ENCODE measurements at places on chromosomes 2 and 18. TPM values are rescaled to one million over a fixed set of nuclear protein-coding genes. Genes with fewer than 3 reads are reported as not detected.

Gene CCDC141
- total RNA-seq: 0.15 TPM

Gene BARD1
- 17.2 TPM for total RNA-seq

Gene REG3G
- total RNA-seq: not detected

Gene GPR45
- not detected for total RNA-seq

Gene PASK
- 6.2 TPM for total RNA-seq

Gene MARCHF4
- total RNA-seq: 6.2 TPM

Gene CACNB4
- 0.15 TPM for total RNA-seq

Gene MARS2
- total RNA-seq: 4.9 TPM

Gene TFCP2L1
- total RNA-seq: not detected

Gene CYP26B1
- under 0.01 TPM for total RNA-seq

Gene ARL5A
- 99.1 TPM for total RNA-seq

Gene OTOS
- not detected for total RNA-seq

Gene RTP5
- not detected for total RNA-seq

Gene RAB11FIP5
- total RNA-seq: 30.4 TPM

Gene SLC5A7
- total RNA-seq: not detected

Gene C2orf80
- not detected for total RNA-seq

Gene AGAP1
- 4.9 TPM for total RNA-seq

Gene HOXD4
- total RNA-seq: 0.65 TPM

Gene IL36RN
- not detected for total RNA-seq

Gene EVX2
- total RNA-seq: not detected

Gene ASNSD1
- total RNA-seq: 74.4 TPM

Gene NR4A2
- under 0.01 TPM for total RNA-seq

Gene IL1F10
- not detected for total RNA-seq

Gene SOWAHC
- total RNA-seq: 5.9 TPM

Gene RBMS1
- 69.0 TPM for total RNA-seq

Gene TCF23
- not detected for total RNA-seq

Gene FEV
- total RNA-seq: not detected

Gene CIDEA
- total RNA-seq: 0.46 TPM

Gene SGPP2
- not detected for total RNA-seq

Gene TBR1
- under 0.01 TPM for total RNA-seq

Gene INHA
- not detected for total RNA-seq

Gene CERKL
- total RNA-seq: not detected

Gene SULT1C3
- total RNA-seq: not detected

Gene ST6GAL2
- total RNA-seq: not detected

Gene C1QL2
- total RNA-seq: 0.15 TPM

Gene EML6
- 1.4 TPM for total RNA-seq

Gene AFF3
- total RNA-seq: not detected

Gene TMEM200C
- total RNA-seq: 2.3 TPM

Gene FMNL2
- 15.6 TPM for total RNA-seq

Gene IL36G
- total RNA-seq: not detected

Gene RGPD4
- not detected for total RNA-seq

Gene ABCG8
- total RNA-seq: not detected

Gene TUBB8B
- not detected for total RNA-seq

Gene ZSCAN30
- 13.2 TPM for total RNA-seq

Gene ZC3H6
- total RNA-seq: 1.4 TPM

Gene ATP6V1B1
- total RNA-seq: 0.15 TPM

Gene AQP12A
- total RNA-seq: not detected

Gene DTNA
- 9.1 TPM for total RNA-seq

Gene KCNJ13
- total RNA-seq: under 0.01 TPM

Gene EIF4E2
- 162 TPM for total RNA-seq

Gene CCDC178
- total RNA-seq: 1.2 TPM

Gene OSBPL1A
- 9.6 TPM for total RNA-seq

Gene FOXD4L1
- not detected for total RNA-seq

Gene TMEM169
- total RNA-seq: not detected

Gene ITGB6
- not detected for total RNA-seq

Gene FRZB
- total RNA-seq: not detected
